ENCODE measurements at places on chromosomes 7 and 10.

GRCh38 chr10:52539463-52539862 lies 225.4 kb downstream of the DKK1 start:
- DNase-seq: no peak

GRCh38 chr7:113636727-113637421 lies 281.9 kb downstream of the PPP1R3A start:
- DNase-seq: no peak

DNA sequence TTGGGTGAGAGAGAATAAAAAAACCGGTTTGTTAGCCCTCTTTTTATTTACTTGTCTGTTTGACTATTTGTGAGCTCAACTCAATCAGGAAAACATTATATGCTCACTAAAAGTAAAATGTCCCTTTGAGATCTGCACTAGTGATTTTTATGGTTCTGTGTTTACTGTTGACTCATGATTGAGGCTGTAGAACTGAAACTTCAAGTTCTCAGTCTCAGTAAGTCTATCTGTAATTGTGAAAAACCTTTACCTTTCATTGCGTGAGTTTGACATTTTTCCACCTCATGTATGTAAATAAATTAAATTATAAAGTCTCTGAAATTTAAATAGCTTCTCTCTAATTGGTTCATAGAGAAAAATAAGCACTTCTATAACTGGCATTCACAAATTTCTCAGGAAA lies 17.0 kb upstream of the CASD1 start:
- DNase-seq: no peak

- no peak for DNase-seq
Measured at GRCh38 chr10:56449770-56450169, 88.7 kb upstream of the ZWINT start.

DNA sequence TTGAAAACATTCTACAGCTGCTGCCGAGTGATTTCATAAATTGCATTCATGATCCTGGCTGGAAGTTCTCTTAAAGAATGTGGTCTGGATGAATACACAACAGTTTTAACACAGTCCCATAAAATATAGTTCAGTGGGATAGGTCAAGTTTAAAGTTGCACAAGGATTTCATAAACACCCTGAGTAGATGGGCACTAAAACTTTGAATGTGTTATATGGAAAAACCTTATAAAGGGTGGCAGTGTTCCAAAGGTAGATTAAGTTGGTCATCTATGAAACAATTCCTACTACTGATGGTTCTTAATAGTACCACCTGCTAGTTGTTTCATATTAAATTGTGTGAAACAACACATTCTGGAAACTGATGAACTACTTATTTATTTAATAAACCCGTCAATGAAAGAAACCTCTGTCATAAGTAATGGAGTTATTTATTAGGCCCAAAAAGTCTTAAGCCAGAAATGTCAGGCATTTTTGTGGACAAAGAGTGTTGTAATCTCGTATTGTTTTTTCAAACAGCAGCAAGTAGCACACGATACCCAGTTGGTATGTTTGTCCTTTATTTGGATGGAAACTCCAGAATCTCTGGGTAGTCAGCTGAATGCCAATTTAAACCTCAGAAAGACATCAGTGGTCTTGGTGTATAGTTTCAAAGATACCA lies 14.3 kb upstream of the RPA3 start:
- no peak for DNase-seq

DNA sequence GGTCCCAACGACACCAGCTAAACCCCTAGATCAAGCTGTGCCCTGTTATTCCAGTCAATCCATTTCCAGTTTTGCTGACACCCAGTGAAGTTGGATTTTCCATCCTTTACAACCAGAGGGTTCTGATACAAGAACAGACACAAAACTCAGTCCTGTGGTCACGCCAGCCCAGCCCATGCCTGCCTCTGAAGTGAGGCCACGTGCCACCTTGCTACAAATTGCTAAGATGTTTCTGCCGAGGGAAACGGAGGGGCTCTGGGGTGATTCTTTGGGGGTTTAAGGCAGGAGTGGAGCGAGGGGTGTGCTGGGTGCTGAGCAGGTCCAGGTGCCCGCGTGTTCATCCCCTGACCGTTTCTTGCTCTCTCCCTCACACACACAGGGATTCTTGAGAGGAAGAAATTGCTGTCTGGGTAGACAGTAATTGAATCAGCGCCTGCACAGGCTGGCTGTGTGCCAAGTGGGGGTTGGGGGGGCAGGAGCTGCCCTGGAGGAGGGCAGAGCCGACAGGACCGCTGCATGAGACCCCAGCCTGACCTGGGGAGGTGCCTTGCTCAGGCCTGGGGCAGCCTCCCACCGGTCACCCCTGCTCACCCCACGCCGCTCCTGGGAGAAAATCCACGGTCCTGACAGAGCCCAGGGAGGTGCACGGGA lies 38.1 kb downstream of the ADAP1 start:
- no peak for DNase-seq

Measured in cerebellar nuclear complex (tissue), 1 donor.